ENCODE measurements at places on chromosomes 3 and 15.

DNA sequence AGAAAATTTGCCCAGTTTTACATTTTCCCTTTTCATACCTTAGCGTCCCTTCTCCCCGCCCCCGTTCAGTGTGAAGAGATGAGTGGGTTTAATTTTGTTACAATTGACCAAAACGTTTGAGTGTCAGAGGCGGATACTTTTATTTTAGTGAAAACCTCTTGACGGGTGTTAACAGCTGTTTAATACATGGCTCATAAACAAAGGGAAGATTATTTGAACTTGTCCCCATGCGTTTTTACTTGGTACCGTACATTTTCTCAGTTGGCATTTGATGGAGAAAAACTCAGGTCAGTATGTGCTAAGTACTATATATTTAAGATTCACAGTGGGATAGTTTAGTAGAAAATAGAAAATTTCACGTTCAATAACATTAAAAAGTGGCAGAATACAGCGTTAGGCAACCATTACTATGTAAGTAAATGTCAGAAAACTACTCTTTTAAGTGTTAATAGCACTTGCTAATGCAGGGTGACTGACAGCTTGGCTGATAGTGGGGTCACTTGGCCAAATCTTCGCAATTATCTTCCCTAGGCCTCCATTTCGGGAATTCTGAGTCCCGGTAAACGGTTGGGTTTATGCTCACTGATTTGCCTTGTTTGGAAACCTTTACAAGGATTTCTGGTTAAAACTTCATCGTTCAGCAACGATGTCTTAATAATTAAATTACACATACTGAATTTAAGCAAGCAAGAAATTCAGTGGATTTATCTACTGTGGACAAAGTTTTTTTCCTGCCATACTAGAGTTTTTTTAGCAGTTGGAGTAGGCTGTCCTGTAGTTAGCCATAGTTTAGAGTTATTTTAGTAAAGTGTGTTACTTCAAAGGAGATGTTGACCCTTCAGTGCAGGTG lies 4.8 kb downstream of the CHD2 start:
- no peak for DNase-seq

DNA sequence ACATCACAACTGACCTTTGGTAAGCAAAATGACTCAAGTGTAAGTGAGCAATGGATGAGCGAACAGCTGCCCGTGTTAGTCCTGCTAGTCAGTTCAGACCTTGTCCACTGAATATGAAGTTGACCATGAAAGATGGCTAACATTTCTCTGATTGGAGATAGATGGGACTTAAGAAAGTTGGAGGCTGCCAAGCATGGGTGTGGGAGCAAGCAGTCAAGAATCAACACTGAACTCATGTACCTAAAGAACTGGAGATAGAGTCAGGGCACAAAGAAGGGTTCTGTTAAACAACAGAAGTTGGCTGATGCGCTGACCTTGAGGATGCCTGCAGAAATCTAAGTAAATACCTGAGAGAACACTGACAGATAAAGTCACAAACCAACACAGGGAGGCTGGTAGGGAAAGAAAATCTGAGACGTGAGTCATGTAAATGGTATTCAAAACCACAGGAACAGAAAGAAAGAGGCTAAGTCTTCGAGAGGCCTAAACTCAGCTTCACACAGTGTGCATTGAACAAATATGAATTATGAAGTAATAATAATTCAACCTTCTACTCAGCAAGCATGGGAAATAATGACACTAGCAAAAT lies 30.7 kb upstream of the ANPEP start:
- DNase-seq: no peak

GRCh38 chr3:50599716-50600118 lies 11.9 kb downstream of the CISH start:
- no peak for DNase-seq

DNA sequence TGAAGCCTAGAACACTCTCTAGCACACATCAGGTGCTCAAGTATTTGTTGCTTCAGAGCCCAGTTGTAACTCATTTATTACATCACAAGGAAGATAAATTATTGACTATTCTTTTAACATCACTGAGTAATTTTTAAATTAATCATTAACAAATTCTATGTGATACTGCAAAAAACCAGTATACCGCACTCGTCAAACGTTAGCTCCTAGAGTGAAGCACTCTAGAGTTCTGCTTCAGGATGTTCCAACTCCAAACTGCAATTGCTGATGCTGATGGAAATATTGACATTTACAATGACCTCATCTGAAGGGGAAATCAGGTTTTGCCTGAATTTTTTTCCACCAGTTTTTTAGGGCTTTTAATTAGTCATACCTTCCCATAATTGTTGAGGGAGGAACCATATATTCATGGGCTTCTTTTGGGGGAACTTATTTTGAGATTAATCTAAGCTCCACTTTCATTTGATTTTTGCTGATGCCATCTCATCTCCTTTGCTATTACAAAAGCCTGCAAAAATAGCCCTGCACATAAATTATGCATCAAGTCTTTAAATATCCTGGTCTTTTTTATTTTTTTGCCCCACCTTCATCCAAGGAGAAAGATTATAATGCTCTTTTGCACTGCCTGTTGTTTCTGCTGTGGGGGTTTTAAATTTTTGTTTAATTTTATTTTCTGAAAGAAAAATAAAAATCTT lies 123.0 kb upstream of the STAC start:
- DNase-seq: no peak

DNA sequence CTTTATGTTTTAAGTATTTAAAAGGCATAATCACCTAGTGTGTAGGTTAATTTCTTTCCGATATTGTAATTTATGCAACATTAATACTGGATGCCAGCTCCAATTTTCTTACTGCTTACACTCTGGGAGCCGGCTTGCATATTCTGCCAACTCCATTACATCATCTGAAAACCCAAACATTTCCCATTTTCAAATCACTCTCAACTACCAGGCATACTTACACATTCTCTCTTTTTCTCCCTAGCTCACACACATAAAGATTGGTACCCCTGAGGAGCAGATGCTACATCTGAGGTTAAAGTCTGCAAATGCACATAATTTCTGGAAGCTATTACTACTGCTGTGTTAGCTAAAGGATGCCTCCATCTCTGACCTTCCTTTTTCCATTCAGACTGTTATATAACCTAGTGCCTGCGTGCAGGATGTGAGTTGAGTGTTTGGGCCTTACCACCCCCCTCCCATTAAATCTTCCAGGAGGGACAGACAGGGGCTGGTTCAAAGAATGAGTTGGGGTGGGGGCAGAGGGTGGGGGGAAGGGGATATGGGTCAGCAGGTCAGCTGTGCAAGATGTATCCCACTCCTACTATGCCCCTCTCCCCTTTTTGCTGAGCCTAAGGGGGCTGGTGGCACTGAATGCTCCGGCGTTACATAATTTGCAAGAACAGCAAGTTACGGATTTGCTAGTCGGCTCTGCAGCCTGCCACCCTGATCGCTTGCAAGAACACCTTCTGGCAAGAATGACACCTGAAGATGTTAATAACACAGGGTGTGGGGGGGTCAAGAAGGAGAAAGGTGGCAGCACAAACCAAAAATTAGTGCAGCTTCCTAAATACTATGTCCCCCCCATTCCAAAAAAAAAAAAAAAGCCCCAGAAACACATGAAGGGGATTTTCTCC lies 2.5 kb downstream of the RORA start:
- peak; percentile 76 for DNase-seq

DNA sequence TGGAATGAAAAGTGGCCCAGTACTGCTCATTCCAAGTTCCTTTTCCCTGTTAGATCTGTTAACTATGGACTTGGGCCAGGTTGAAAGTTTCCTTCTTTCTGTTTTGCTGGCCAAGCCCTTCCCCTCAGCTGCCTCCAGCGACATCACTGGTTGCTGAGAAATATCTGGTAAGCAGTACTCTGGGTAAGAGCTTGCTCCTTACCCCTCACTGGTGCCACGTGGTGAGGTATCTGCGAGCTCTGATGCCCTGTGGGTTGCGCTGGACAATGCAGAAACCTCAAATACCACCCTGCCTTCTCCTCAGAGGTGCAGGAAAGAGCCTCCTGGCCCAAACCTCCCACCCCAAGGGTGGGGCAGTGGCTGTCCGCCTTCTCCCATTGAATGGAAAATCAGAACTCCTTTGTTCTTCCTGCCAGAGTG lies 42.9 kb upstream of the APH1B start:
- no peak for DNase-seq

DNA sequence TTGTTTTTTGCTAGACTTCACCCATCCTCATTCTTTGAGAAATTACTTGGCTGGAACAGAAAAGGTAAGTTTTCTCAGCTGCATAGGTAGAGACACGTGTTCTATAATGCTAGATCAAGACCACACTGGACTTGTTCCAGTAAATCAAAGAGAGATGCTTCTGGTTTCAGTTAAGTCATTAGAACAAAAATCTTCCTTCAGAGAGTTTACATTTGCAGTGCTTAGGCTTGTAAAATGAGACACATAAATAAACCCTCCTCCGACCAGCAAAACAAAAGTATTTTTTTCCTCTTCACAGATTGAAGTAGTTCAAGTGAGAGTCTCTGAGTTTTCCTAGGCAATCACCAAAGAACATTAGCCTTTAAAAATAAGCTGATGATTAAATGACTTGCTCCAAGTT lies 87.3 kb upstream of the PROK2 start:
- DNase-seq: no peak

DNA sequence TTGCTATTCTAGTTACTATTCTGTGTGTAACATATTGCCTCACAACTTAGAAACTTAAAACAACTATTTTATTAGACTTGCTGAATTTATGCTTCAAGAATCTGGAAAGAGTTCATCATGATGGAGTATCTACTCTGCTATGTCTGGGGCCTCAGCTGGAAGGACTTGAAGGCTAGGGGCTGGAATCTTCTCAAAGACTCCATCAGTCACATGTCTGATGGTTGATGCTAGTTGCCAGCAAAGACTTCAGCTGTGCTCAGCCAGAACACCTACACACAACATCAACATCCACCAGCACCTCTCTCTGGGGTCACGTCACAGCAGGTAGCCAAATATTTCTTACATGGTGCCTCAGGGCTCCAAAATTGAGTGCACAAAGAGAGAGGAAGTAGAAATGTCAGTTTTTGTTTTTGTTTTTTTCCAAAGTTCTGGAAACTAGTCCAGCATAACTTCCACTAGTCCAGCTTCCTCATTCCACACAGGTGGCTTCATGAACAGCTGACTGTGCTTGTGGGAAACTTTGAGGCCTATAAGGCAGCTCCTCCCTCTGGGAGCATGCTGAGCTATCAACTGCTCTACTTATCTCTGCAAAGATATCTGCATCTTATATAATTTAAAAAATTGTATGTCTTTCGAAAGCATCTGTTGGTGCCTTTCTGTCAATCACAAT lies 325.4 kb upstream of the AGTR1 start:
- no peak for DNase-seq

DNA sequence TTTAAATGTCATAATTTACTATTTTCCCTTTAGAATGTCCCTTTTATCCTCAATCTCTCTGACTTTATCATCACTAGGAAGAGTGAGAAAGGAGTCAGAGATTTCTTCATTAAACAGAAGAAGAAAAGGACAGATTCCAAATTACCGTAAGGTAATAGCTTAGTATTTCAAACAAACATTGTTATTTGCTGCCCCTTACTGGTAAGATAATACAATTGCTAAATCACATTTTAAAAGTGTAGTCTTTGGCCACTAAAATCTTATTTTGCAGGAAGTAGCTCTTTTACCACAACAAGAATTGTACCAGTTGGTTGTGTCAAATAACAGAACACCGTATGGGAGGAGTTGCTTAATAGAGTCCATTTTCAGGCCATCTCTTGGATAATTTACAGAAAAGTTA lies 53.7 kb downstream of the CGGBP1 start:
- peak; percentile 17 for DNase-seq

GRCh38 chr15:86016750-86017149 lies 62.9 kb upstream of the AGBL1 start:
- no peak for DNase-seq

DNA sequence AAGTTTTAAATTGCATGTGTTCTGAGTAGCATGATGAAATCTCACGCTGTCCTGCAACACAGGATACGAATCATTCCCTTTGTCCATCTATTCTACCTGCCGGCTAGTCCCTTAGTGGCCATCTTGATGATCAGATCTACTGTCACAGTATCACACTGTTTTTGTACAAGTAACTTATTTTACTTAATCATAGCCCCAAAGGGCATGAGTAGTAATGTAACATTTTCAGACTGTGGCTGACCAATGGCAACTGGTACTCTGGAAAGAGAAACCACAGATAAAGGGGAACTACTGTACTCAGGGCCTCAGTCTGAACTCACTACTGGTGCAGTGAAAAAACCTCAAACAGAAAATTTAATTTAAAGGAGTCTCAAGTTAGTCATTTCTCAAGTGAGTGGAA lies 127.3 kb upstream of the MRPL3 start:
- no peak for DNase-seq

Data from cerebellar cortex (tissue), 1 donor.